ENCODE measurements at places on chromosomes 2 and 18.

- no peak for DNase-seq
Observed at GRCh38 chr18:48621240-48621639, 82.4 kb downstream of the CTIF start.

DNA sequence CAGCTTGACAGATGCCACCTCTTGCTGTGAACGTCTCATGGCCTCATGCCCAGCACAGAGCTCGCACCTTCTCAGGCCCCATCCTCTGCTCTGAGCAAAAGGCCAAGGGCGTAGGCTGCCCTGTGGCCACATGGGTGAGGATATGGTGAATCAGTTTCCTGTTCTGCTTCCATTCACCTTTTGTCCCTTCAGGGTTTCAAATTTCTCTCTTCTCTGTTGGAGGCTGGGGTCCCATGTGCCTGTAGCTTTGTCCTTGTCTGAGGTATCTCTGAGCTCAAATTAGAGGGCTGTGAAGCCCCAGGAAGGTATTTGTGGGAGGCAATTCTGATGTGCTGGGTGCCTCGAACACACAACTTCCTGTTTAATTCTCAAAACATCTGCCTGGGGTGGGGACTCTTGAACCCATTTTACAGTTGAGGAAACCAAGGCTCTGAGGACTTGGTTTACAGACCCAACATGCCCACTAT lies 29.0 kb downstream of the ZAP70 start:
- DNase-seq, result no peak

DNA sequence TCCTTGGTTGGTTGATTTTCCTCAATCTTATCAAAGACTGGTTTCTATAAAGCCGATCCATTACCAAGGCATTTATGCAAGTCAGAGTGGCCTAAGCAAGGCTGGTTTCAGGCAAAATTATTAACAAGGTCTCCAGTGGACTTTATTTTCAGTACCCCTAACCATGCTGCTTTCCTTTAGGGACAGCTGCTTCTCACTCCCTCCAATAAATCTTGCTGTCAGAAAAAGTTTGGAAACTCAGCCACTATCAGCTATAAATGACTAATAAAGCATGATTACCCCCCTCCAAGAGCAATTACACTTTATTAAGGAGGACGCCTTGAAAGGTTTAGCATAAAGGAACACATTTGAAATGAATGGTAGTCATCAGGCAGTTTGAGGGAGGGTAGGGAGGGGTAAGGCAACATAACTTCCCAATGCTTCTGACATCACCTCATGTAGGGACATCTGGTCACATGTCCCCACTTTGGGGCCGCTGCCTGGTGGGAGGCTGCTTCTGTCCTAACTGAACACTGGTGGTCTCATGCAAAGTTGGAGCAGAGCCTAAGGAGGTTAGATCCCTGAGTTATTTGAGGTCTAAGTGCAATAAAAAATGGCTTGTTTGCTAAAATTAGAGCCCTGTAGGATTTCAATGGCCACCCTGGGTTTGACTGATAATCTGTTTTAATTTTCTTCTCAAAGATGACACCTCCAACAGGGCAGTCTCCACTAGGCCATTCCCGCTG lies 58.0 kb upstream of the TMEM178A start:
- DNase-seq, result no peak

GRCh38 chr2:101307950-101308431 lies 510 bp downstream of the RNF149 start:
- DNase-seq, result peak; percentile 38

- no peak for DNase-seq
Observed at GRCh38 chr2:126866451-126866850, 32.2 kb upstream of the TEX51 start.

GRCh38 chr2:219171231-219171651 lies 1.4 kb upstream of the SLC23A3 start:
- DNase-seq, result peak; percentile 67

DNA sequence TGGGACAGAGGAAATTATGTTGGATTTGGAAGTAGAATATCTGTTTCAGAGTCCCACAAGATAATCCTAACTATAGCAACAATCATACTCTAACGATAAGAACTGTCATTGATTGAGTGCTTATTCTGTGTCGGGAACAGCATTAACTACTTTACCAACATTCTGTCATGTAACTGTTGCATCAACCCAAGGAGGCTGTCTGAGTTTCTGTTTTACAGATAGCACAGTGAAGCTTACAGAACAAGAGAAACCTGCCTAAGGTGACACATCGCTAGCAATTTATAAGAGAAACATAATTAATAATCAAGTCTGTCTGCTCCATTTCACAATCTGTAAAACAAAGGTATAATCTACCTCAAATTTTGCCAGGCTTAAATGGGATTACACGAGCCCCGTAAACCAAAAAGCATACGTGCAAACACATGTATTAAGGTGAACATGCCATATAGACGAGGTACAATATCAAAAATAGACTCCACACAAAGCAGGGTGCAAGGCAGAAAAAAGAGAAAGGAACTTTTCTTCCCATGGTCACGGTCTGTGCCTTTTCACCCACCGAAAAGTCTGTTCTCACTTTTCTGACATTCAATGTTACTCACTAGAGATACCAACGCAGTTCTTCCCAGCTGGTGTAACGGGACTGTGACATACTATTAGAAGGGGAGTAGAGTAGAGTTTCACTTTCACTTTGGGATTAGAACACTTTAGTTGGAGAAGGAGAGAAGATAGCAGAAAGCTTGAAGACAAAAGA lies 37.2 kb upstream of the SLC8A1 start:
- DNase-seq, result peak; percentile 27

DNA sequence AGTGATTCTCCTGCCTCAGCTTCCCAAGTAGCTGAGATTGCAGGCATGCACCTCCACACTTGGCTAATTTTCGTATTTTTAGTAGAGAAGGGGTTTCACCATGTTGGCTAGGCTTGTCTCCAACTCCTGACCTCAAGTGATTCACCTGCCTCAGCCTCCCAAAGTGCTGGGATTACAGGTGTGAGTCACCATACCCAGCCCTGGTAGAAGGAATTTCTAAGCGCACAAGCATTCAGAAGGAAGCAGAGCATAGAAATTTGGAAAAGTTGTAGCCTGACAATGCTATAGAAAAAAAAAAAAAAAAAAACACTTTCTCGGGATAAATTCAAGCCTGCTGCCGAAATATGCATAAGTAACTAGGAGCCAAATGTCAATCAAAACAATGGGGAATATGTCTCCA lies 249.4 kb downstream of the GRB14 start:
- DNase-seq, result no peak

DNA sequence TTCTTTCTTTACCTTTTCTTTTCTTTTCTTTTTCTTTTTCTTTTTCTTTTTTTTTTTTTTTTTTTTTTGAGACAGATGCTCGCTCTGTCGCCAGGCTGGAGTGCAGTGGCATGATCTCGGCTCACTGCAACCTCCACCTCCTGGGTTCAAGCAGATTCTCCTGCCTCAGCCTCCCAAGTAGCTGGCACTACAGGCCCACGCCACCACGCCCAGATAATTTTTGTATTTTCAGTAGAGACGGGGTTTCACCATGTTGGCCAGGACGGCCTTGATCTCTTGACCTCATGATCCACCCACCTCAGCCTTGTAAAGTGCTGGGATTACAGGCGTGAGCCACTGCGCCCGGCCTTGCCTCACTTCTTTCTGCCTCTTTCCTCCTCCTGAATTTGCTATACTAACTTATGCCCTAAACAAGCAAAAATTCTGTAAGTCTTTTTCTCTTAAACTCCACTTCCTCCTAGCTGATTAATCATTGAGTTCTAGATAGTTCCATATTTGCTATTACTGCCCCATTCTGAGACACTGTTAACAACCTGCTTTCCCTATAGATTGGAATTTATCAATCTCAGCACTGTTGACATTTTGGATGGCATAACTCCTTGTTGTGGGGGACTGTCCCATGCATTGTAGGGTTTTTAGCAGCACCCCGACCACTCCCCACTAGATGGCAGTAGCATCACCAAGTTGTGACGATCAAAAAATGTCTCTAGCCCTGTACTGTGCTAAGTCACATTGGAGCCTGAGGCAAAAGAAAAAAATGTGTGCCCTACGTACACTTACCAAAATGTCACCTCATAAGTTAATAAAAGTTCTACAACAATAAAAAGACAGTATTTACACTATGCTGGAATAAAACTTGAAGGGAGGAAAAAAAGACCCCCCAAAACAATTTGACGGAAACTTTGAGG lies 16.4 kb upstream of the THADA start:
- DNase-seq, result peak; percentile 77

GRCh38 chr2:63872571-63873328 lies 31.1 kb downstream of the UGP2 start:
- DNase-seq, result no peak

GRCh38 chr2:100606726-100607343 lies 44.0 kb downstream of the PDCL3 start:
- peak; percentile 55 for DNase-seq

DNA sequence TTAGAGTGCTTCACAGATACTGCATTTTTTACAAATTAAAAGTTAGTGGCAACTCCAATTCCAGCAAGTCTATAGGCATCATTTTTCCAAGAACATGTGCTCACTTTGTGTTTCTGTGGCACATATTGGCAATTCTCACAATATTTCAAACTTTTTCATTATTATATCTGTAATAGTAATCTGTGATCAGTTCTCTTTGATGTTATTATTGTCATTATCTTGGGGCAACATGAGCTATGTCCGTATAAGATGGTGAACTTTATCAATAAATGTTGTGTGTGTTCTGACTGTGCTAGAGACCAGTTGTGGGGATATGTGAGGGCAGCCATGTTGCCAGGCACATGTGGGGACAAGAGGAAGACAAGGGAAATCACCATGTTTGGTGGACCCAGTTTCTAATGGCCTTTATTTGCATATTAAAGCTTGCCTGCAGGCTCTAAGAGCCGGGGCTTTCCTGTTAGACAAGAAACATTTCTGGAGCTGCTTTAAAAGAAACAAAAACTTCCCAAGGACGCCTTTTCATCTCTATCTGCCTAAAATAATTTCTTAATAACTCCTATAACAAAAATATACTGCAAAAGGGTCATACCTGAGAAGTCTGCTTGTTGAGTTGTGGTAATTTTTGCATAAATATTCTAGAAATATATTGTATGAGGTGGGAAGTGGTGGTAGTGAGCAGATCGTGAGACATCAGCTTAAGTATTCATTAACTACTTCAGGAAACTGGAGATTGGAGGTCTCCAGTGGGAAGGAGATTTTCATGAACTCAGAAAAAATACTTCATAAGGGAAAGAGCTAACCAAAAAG lies 37.2 kb downstream of the KYNU start:
- no peak for DNase-seq

GRCh38 chr2:13686262-13686661 lies 946.3 kb upstream of the LRATD1 start:
- no peak for DNase-seq

GRCh38 chr2:166593403-166593802 lies 99.4 kb upstream of the SCN7A start:
- no peak for DNase-seq

DNA sequence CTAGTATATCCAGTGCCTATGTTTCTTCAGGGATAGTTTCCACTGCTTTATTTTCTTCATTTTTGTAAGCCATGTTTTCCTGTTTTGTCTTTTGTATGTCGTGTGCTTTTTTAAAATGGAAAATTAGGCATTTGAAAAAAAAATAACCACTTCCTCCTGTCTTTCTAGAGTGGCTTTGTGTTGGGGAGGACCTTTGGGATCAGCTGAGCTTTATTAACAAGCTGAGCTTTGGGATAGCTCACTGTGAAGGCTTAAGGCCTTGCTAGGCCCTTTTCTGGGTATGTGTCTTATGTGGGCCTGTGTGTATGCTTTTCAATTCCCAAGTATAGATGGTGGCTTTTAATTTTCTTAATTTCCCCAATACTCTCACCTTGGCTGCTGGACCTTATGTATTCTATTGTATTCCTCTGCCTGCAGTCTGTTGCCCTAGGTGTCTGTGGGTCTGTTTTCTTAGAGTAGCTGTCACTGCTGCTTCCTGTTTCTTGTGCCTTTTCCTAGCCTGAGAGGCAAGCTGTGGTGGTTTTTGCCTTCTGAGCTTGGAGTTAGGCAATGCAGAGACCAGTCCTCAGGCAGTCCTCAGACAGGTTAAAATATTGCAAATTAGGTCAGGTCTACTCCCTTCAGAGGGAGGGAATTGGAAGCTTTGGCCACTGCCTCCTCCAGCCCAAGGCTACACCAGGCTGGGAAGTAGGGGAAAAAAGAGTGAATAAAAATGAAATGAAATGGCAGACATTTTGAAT lies 134.7 kb downstream of the LDLRAD4 start:
- peak; percentile 16 for DNase-seq

GRCh38 chr18:35713545-35713944 lies 132.0 kb downstream of the GALNT1 start:
- no peak for DNase-seq

- no peak for DNase-seq
Observed at GRCh38 chr2:20067992-20068584, 16.7 kb upstream of the LAPTM4A start.

- DNase-seq, result no peak
Observed at GRCh38 chr2:231343988-231344387, 51.5 kb upstream of the B3GNT7 start.

- no peak for DNase-seq
Observed at GRCh38 chr18:23301972-23302371, 151.1 kb upstream of the RIOK3 start.

- DNase-seq, result no peak
Observed at GRCh38 chr2:223594831-223595230, 7.3 kb downstream of the SCG2 start.

- no peak for DNase-seq
Observed at GRCh38 chr2:219499058-219499307, 292 bp downstream of the GMPPA start.

DNA sequence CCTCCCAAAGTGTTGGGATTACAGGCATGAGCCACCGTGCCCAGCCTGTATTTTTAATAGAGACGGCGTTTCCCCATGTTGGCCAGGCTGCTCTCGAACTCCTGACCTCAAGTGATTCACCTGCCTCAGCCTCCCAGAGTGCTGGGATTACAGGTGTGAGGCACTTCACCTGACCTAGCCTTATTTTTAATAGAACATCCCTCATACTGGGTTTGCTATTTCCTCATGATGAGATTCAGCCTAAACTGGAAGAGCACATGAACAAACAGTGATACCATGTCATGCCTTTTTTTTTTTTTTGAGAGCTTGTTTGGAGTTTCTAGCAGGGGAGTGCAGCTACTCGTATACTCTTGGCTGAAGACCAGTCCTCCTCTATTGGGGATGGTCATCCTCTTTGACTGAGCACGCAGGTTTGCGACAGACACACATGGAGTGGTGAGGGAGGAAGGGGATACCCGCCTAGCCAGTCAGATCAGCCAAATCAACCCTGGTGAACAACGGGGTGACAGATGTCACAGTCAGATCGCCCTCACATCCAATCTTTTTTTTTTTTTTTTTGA lies 67.6 kb downstream of the USP37 start:
- DNase-seq, result no peak

DNA sequence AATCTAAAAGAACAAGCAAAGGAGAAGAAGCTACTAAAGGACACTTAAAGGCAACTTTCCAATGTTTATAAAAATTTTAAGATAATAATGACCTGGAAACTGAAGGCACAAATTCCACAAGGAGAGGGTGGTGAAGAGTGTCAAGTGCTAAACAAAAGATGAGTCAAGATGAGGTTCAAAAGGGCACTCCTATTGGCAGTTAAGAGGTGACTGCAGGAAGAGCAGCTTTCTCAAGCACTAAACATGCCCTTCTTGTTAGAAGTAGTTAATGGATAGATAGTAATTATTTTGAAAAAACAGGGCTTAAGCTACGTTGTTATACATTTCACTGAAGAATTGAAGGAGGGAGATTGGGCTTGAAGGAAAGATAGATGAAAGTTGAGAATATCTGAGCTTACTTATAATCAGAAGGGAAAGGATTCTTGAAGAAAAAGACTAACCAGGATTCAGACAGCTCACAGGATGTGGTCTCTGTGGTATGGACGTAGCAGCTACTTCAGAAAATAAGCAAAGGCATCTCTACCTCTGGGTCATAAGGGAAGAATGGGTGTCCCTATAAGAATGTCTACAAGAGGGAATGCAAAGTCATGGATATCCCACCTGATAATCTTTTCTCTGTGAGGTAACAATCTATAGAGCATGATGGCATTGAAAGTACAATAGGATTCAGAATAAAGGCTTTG lies 454.7 kb upstream of the SLC39A10 start:
- no peak for DNase-seq
